ENCODE measurements at places on chromosomes 4 and X.

- DNase-seq: no peak
Measured at GRCh38 chrX:132266583-132267355, 47.5 kb upstream of the RAP2C start.

DNA sequence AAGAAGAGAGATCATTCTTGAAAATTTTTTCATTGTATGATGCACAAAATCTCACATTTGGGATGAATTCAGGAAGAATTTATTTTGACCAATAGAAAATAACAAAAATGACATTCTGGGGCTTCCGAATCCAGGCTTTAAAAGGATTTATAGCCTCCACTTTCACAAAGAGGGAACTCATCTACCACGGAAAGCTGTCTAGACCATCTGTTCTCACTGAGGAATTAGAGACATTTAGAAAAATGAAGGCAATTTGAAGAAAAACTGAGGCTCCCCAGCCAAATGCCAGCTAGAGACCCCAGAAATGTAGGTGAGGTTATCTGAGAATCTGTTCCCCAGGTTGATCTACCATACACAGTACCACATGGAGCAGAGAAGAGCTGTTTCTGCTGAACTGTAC lies 464.3 kb downstream of the TMA16 start:
- no peak for DNase-seq

GRCh38 chr4:30767147-30767845 lies 47.1 kb downstream of the PCDH7 start:
- DNase-seq: no peak

GRCh38 chr4:177190995-177191580 lies 118.6 kb upstream of the NEIL3 start:
- DNase-seq: no peak

DNA sequence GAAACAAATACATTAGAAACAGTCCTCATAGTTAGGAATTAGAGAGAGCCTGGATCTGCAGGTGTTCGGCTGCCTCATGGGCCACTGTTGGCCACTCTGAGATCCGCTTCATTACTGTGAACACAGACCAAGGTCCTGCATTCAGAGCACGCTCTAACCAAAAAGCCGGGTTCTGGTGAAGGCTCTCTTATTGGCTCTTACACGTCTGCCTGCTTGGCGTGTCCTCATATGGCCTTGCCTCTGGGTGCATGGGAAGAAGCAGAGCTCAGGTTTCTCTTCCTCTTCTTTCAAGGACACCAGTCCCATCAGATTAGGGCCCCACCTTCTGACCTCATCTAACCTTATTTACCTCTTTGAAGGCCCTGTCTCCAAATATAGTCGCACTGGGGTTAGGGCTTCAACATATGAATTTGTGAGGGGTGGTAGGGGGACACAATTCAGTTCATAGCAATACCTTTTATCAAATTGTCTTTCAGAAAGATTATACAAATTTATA lies 37.1 kb upstream of the ELF2 start:
- DNase-seq: no peak

- DNase-seq: peak; percentile 22
Measured at GRCh38 chr4:1305781-1306455, 16.2 kb downstream of the MAEA start.

DNA sequence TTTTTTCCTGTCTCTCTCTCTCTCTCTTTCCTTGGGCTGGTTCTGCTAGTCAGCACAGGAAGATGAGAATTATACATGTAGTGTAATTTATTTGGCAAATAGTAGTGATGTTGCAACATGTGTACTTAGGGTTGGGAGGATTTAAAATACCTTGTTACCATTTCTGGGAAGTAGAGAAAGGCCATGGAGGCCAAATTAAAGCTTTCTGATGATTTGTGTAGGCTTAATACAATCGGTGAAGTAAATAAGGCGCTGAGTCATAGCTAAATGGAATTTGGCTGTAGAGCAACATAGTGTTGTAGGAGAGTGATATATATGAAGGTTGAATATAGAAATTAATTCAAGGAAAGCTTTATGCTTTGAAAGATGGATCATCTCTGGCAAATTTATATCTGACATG lies 295.3 kb downstream of the GRID2 start:
- no peak for DNase-seq

DNA sequence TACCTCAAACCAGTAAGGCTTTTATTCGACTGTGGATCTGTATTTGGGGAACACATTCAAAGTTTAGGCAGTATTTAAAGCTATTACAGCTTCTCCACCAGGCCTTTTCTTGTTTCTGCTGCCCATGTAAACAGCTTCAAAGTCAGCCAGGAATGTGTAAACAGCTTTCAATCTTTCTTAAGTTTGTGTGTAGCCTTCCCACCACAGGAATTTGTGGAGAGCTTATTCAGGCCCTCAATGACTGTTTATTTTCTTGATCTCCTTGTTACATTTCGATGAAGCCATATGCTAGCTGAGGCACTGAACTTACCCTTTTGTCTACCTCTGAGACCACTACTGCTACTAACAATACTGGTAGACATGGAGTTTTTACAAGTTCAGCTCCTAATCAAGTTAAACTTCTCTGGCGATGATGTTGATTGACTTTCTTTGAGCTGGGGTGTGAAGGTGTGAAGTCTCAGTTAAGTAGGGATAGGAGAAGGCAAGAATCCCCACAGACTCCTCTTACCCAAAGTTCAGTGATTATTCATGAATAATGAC lies 72.6 kb downstream of the NWD2 start:
- DNase-seq: no peak

DNA sequence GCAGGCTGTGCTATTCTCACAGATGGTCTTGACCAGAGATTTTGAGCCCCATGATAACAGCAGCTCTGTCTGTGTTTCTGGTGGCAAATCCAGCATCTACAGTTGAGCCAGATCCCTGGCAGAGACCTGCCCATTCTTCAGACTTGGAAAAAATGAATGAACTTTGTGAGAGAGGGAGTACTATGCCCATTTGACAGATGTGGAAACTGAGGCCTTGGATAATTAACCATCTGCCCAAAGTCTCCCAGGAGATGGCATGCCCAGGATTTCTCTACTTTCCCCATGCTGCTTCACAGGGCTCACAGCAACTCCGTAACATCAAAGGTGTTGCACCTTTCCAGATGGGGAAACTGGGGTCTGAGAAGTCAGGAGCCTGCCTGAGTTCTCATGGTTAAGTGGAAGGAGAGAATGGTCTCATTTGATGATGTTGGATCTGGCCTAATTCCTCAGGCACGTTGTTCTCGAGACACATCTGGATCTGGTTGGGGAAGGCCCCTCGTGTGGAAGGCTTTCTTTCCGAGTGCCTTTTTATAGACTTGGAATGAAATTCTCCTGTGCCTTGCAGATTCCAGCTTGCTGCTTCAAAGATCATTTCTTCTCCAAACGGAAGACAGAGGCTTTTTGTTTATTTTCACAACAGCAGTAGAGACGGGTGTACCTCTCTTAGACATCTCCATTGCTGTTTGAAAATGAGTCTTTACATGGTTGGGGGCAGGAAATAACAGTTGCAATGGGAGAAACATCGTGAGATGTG lies 73.3 kb upstream of the STX18 start:
- DNase-seq: no peak

DNA sequence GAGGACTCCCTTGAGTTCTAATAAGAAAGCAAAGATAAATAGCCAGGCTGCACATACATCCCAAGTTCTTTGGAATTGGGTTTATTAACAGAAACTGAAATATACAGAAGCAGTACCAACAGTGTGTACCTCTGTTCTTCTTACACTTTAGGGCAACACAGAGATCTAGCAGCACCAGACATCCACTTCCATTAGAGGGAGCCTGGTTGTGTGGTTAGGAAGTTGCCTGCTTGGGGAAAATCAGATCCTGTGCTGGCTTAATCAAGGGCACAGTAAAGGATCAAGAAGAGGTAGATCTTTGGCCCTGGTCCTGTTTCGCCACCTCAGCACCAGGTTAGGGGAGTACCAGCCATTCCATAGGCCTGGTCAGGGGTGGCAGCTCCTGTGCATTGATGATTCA lies 231.1 kb upstream of the ARHGAP24 start:
- DNase-seq: no peak

GRCh38 chrX:17030092-17030491 lies 83.6 kb downstream of the REPS2 start:
- DNase-seq: no peak

- DNase-seq: no peak
Measured at GRCh38 chr4:10007793-10008608, 13.3 kb downstream of the SLC2A9 start.

GRCh38 chr4:41430792-41431191 lies 107.2 kb upstream of the LIMCH1 start:
- DNase-seq: no peak

GRCh38 chrX:145865082-145865481 lies 47.5 kb downstream of the SLITRK2 start:
- no peak for DNase-seq

GRCh38 chr4:109406337-109406931 lies 27.2 kb upstream of the SEC24B start:
- no peak for DNase-seq

DNA sequence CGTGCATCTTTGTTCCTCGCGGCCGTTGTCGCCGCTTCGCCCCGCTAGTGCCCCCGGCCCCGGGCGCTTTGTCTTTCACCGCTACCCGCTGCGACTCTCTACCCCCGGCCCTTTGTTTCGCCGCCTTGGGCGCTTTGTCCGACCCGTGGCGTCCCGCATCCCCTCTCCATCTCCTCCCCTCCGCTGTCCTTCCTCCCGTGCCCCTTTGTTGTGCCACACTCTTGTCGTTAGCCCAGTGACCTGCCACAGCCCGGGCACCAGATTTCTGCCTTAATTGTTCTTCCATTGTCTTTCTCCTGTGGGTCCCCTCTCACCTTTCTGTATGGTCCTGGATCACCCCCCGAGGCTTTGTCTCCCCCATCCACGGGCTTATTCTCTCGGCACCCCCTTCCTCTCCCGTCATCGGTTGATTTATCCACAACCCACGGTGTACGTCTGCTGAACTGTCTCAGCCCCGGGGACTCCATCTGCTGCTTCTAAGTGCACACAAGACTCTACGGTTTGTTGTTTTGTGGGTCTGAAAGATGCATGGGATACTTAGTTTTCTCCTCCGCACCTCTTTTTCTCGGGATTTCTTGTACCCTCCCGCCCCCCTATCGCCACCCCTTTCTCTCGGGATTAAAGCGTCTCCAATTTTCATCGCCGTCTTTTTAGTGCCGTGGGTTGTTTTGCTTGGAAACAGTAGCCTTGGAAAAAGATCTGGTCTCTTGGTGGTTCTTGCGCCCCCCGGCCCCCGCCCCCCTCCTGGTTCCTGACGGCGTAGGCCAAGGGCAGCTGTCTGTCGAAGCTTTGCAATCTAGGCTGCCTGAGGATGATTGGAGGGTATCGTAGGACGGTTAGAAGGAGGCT lies 783 bp downstream of the RBPJ start:
- DNase-seq: peak; percentile 32

DNA sequence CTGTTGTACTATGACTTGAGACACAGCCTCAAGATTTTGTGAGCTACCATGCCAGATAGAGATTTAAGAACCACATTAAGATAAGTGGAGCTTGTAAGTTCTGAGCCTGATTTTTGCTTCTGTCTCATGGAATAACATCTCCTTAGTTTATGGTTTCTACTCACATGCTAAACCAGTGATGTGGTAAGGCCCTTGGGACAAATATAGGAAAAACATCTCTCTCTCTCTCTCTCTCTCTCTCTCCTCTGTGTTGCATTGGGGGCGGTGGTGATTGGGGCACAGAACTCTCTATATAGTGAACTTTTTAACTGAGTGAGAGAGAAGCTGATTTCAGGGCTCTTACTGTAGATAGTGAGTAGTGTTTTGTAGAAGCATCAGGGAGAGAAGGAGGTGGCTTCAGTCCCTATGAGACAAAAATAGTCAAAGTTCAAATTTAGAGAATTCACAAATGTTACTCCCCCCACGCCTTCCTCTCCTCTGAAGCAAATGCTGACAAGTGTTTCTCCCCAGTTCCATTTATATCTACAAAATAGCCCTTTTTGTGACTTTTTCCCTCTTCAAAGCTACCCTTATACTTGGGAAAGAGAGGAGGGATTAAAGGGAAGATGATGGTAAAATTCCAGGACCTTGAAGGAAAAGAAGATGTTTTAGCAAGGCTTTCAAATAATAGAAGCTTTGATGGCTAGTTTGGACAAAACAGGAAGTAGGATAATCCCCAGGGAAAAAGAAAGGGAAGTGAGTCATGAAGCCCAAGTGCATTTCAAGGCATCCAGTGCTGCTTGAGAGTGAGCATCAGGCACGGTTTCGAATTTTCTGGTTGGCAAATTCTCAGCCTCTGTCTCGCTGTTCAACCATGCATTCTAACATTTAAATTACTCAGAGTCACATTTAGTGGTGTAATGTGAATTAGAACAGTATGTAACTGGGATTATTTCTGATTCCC lies 134.3 kb upstream of the AP1S2 start:
- no peak for DNase-seq

DNA sequence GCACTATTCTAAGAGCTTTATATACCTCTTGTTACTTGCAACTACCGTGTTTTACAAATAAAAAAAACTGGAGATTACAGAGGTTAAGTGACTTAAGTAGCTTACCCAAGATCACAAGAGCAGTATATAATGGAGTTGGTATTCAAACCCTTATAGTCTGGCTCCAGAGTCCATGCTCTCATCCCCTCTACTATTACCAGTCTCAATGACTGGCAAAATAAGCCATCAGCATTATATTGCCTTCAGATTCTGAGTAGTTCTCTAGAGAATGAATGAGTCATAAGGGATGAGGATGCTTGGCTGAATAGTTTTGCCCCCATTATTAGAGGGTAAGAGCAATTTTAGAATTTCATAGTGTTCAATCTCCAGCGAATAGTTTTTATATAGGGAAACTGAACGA lies 170.1 kb upstream of the ATOH1 start:
- DNase-seq: no peak

- DNase-seq: no peak
Measured at GRCh38 chrX:49059681-49060085, 884 bp downstream of the CCDC120 start.

DNA sequence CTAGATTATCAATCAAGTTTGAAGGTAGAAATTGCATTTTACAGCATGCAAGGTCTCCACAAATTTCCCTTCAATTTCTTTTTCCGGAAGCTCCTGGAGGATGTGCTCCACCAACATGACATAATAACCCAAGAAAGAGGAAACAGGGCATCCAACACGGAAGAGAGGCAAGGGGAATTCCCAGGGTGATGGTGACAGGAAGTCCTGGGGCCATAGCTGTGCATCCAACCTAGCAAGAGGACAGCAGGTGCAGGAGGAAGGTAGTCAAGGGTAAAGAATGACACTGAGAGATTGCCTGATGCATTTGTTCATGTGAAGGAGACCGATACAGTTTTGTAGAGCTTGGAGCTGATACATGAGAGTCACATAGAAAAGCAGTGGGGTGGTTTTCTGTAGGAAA lies 115.7 kb upstream of the LSM6 start:
- DNase-seq: no peak
